ENCODE measurements at places on chromosomes 13 and 19. TPM values are rescaled to one million over a fixed set of nuclear protein-coding genes. Genes with fewer than 3 reads are reported as not detected.

The MAST1 gene
- 1.3 TPM for total RNA-seq

The FFAR1 gene
- not detected for total RNA-seq

The KLK14 gene
- total RNA-seq: not detected

The COLGALT1 gene
- 75.0 TPM for total RNA-seq

The CATSPERD gene
- total RNA-seq: not detected

The CLC gene
- total RNA-seq: not detected

The MCF2L gene
- total RNA-seq: 0.76 TPM

The ZNF17 gene
- 12.2 TPM for total RNA-seq

The GARIN5B gene
- not detected for total RNA-seq

The RPS19 gene
- 3,056 TPM for total RNA-seq

The UBE2L5 gene
- total RNA-seq: not detected

The LGALS4 gene
- total RNA-seq: 1.8 TPM

The SEMA6B gene
- not detected for total RNA-seq

The VWA8 gene
- total RNA-seq: 15.7 TPM

The CD209 gene
- total RNA-seq: not detected

The CACNG6 gene
- not detected for total RNA-seq

The ERICH6B gene
- not detected for total RNA-seq

The PRKCG gene
- total RNA-seq: not detected

The ZNF729 gene
- total RNA-seq: not detected

The FARSA gene
- 106 TPM for total RNA-seq

The C1QTNF9B gene
- total RNA-seq: not detected

The VSTM2B gene
- not detected for total RNA-seq

The ATCAY gene
- not detected for total RNA-seq

The CLDN10 gene
- total RNA-seq: not detected

The PRODH2 gene
- not detected for total RNA-seq

The LIM2 gene
- not detected for total RNA-seq

The SLC15A1 gene
- total RNA-seq: not detected

The OSCAR gene
- total RNA-seq: 0.34 TPM

The MBD3L2 gene
- not detected for total RNA-seq

The ZNF667 gene
- 0.71 TPM for total RNA-seq

The SMIM44 gene
- total RNA-seq: not detected

The PRTN3 gene
- not detected for total RNA-seq

The NOTCH3 gene
- not detected for total RNA-seq

The KLK10 gene
- not detected for total RNA-seq

The PRR36 gene
- total RNA-seq: 0.08 TPM

The SIGLEC7 gene
- total RNA-seq: not detected

The NLRP7 gene
- not detected for total RNA-seq

The PDX1 gene
- total RNA-seq: not detected

The APC2 gene
- total RNA-seq: not detected

The TGFBR3L gene
- 2.7 TPM for total RNA-seq

The DIRAS1 gene
- total RNA-seq: not detected

The TEX29 gene
- total RNA-seq: not detected

The SMIM24 gene
- total RNA-seq: 3.5 TPM

The ZNF726 gene
- total RNA-seq: 16.7 TPM

The LILRA1 gene
- total RNA-seq: not detected

The WDFY2 gene
- total RNA-seq: 11.3 TPM

The CPB2 gene
- total RNA-seq: not detected

The AZU1 gene
- total RNA-seq: not detected

The PSG11 gene
- total RNA-seq: not detected

The CFAP97D2 gene
- total RNA-seq: not detected

The WDR88 gene
- total RNA-seq: not detected

The DNAAF3 gene
- total RNA-seq: 0.21 TPM

The SLAIN1 gene
- 29.5 TPM for total RNA-seq

The ZNF625 gene
- total RNA-seq: 2.9 TPM

The OR7C1 gene
- total RNA-seq: not detected

The IRS2 gene
- 3.3 TPM for total RNA-seq

The STOML3 gene
- not detected for total RNA-seq

The ZNF154 gene
- total RNA-seq: 3.1 TPM

The ZNF221 gene
- 1.9 TPM for total RNA-seq

The GJB6 gene
- 1.9 TPM for total RNA-seq

All from activated CD8-positive, alpha-beta T cell treated with anti-CD3 and anti-CD28 coated beads, Interleukin-2, amount 10 ng/mL, durations not matched to agents 7 days and 5 days (primary cell).